ENCODE measurements at places on chromosomes 3 and 15.

- no peak for DNase-seq
These were observed 33.8 kb downstream of the RYK start for GRCh38 chr3:134216851-134217250.

DNA sequence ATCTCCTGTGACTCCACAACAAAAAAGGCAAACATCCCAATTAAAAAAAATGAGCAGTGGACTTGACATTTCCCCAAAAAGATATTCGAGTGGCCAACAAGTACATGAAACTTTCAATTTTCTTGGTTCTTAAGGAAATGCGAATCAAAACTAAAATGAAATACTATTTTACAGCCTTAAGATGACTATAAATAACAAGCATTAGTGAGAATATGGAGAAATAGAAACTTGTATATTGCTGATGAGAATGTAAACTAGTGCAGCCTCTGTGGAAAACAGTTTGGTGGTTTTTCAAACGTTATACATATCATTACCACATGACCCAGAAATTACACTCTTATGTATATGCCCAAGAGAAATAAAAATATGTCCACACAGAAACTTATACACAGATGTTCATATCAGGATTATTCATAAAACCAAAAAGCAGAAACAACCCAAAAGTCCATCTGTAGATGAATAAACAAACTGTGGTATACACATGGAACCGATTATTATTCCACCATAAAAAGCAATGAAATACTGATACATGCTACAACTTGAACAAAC, 153.2 kb upstream of the GPR149 start:
- DNase-seq, result no peak

GRCh38 chr15:37101980-37102304, 1.6 kb upstream of the MEIS2 start:
- no peak for DNase-seq

DNA sequence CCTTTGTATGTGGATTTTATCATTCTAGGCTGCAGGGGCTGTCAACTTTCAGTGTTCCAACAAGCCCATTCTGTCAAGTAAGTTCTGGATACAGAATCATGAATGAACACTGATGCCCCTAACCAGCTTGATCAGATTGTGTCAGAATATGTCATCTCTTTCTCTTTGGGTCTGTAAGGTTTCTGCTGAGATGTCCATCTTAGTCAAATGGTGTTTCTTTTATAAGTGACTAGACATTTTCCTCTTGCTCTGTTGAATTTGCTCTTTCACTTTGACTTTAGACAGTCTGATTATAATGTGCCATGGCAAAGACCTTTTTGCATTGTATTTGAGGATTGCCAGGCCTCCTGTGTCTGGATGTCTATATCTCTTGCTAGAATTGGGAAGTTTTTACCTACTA, 660.9 kb upstream of the CBLB start:
- DNase-seq, result no peak

- no peak for DNase-seq
These were observed 129.3 kb downstream of the RBMS3 start for GRCh38 chr3:29410220-29410619.

GRCh38 chr3:149634573-149634972, 23.3 kb downstream of the WWTR1 start:
- no peak for DNase-seq

GRCh38 chr3:160319322-160319721, 79.7 kb downstream of the IFT80 start:
- DNase-seq, result no peak

- no peak for DNase-seq
These were observed 359.4 kb downstream of the ZIC4 start for GRCh38 chr3:147046916-147047315.

DNA sequence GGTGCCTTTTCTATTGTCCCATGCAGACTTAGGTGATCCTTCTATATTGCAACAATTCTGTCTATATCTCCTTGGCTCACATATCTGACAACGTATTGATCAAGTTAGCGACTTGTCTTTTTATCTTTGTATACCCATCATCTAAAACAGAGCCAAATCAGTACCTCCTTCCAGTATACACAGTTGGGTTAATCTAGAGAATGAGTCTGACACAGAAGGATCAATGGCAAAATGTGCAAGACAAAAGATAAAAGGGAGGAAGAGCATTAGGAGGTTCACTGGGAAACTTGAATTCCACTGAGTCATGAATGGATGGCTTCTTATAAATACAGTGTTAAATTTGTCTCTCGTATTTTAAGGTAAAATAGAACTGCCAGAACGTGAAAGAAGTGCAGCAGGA, 6.0 kb downstream of the AADAC start:
- DNase-seq, result no peak
